Osteocyte (in vitro differentiated cells): ENCODE measurements at places on chromosomes 1 and 21. TPM values are rescaled to one million over a fixed set of nuclear protein-coding genes. Genes with fewer than 3 reads are reported as not detected.

The PGLYRP4 gene
- total RNA-seq, result not detected in 2 replicates

The VWA5B1 gene
- not detected in 2 replicates for total RNA-seq

The TMOD4 gene
- total RNA-seq, result 2.8 TPM in 1 of 2 replicates, not detected in the other

The AGT gene
- 25.6 and 30.1 TPM in 2 replicates for total RNA-seq

The LAD1 gene
- total RNA-seq, result 0.16 and 0.91 TPM in 2 replicates

The F5 gene
- total RNA-seq, result not detected in 2 replicates

DNA sequence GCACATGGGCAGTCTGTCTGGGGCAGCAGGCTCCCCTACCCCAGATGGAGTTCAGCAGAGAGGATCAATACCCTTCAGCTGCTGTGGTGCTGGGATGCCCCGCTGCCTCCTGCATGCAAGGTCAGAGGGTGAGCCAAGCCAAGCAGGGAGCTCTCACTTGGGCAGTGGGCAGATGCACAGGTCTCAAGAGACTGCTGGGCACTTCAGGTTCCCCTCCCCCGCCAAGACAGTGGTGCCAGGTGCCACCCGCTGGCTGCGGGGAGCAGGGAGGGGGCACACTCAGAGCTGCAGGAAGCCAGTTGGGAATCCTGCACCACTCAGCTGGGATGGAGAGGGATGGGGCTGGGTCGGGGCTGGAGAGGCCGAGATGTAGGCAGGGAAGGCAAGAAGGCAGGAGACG, 15.8 kb upstream of the EVA1B start:
- DNase-seq, result no peak

GRCh38 chr1:236534151-236534651, 10.4 kb downstream of the LGALS8 start:
- no peak for DNase-seq

GRCh38 chr1:48035371-48036141, 38.4 kb upstream of the TRABD2B start:
- no peak for DNase-seq
